ENCODE measurements at places on chromosomes 6 and 20.

DNA sequence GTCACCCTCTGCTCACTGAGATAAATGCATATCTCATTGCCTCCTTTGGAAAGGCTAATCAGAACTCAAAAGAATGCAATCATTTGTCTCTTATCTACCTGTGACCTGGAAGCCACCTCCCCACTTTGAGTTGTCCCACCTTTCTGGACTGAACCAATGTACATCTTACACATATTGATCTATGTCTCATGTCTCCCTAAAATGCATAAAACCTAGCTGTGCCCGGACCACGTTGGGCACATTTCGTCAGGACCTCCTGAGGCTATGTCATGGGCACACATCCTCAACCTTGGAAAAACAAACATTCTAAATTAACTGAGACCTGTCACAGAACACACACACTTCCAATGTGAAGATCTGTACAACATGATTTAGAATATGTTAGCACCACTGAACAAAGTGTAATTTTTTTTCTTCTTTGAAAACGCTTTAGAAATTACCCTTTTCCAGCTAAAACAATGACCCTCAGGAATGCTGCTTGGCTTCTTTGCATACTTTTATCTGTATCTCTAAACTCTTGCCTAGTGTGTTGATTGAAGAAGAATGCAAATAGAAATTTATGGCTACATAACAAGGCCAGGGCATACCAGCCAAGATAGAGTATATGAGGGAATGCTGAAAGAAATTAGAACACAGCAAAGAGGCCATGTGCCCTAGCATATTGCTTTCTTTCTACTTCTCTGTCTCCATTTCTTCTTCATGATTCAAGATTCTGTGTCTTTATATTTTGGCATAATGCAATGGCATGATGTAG, 84.6 kb upstream of the DST start:
- DNase-seq, result no peak

- DNase-seq, result no peak
These were observed 15.0 kb upstream of the DTNBP1 start for GRCh38 chr6:15677822-15678221.

GRCh38 chr6:28218312-28219248, 6.5 kb upstream of the ZSCAN9 start:
- DNase-seq, result peak; percentile 23

- no peak for DNase-seq
These were observed 31.1 kb upstream of the CARMIL1 start for GRCh38 chr6:25248123-25248522.

DNA sequence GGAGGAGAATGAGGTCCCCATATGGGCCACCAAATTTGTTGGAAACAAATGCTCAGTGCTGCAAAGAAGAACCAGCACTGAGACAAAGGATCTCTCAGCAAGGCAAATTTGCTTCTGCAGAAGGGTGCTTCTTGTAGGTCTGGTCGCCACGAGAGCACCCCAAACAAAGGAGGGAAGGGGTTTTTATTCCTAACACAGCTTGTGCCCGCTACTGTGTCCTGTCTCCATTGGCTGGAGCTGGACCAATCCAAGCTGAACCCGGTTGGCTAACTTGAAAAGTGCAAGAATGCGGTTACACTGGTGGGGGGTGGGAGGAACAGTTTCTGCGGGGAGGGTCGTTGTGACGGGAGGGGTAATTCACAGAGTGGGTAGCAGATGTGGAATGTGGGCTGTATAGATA, 54.1 kb upstream of the TULP1 start:
- DNase-seq, result no peak

DNA sequence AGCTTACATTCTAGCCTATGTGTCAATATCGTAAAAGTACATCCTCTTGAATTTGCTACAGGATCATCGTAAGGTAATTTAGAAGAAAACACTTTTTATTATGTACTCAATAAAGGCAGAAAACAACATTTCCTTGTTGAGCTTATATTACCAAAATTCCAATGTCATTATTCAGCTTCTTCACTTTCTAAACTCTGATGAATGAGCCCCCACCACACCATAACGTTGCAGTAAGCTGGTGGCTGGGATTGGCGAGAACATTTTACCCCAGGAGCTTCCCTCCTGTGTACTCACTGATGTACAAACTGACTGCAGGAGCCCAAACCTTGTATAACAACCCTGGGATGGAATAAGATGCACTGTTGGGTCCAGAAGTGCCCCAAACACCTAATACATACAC, 238.1 kb upstream of the MARCKS start:
- DNase-seq, result no peak

- DNase-seq, result no peak
These were observed 1053.4 kb upstream of the CITED2 start for GRCh38 chr6:140427842-140428241.

GRCh38 chr6:71468038-71468437, 179.4 kb downstream of the OGFRL1 start:
- DNase-seq, result no peak

- no peak for DNase-seq
These were observed 3.0 kb upstream of the MBOAT1 start for GRCh38 chr6:20215310-20215709.

- DNase-seq, result no peak
These were observed 264.0 kb downstream of the PRKN start for GRCh38 chr6:162463576-162463975.

GRCh38 chr6:143984666-143985065, 23.4 kb downstream of the PLAGL1 start:
- no peak for DNase-seq

GRCh38 chr6:31190488-31190887, 20.0 kb upstream of the POU5F1 start:
- DNase-seq, result no peak

DNA sequence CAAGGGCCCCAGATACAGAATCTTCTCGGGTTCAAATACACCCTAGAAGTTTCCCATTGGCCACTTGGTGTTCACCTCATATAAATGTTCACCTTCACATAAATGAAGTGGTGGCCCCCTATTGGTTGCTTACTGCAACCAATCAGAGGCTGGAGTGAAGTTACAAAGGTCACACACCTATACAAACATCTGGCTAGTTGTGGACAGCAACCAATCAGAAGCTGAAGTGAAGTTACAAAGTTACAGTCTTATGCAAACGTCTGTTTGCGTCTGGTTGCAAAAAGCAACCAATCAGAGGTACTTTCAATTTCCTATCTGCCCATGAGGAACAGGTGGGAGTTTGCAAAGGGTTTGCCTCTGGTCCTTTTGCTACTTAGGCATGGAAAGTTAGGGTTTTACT, 206.5 kb upstream of the BMP2 start:
- DNase-seq, result no peak

DNA sequence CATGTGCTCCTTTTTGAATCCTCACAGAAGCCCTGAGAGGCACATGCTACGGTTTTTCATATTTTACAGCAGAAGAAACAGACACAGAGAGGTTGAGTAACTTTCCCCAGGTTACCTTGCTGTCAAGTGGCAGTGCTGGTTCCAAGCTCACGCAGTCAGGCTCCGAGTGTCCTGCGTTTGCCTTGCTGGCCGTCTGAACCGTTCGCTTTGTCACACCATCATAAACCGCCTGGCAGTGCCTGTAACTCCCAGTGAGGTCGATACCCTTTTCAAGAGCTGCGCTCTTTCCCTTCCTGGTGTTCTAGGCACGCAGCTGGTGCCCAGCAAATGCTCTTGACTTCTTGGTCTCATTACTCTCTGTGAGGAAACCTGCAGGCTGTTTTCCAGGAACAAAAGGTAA, 31.3 kb upstream of the KCNG1 start:
- no peak for DNase-seq

Data from stimulated activated CD8-positive, alpha-beta memory T cell treated with anti-CD3 and anti-CD28 coated beads, Interleukin-15, amount 100 ng/mL, for 24 hours (primary cell).